Stimulated activated CD8-positive, alpha-beta memory T cell treated with anti-CD3 and anti-CD28 coated beads, Interleukin-7, amount 100 ng/mL, for 1 hour (primary cell): ENCODE measurements at places on chromosomes 2 and 18.

DNA sequence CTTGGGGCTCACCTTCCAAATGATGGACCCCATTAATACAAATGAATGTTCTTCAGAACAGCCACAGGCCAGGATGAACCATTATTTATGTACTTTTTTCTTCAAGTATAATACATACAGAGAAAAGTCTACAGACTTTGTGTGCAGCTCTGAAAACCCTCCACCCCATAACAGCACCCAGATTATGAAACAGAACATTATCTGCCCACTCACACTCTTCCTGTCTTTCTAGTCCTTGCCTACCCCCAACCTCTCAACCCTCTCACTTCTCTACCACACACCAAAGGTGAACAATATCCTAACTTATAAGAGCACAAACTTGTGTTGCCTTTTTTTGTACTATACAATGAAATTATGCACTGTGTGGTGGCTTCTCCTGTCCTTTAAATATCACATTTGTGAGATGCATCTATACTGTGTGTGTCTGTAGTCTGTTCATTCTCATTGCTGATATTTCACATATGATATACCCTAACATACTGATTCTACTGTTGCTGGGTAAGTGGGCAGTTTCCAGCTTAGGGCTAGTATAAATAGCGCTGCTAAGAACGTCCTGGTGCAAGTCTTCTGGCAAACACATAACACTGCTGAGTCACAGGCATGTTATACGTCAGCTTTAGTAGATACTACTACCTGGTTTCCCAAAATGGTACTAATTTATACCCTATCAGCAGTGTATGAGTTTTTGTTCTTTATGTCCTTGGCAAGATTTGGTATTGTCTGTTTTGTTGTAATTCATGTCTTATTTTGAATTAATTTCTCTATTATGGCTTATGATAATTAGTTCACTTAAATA, 1.0 kb upstream of the NPHP1 start:
- DNase-seq = no peak

GRCh38 chr2:43848214-43848613, 9.4 kb downstream of the ABCG8 start:
- no peak for DNase-seq

GRCh38 chr2:218397463-218397819, 2.2 kb upstream of the CTDSP1 start:
- DNase-seq = no peak

GRCh38 chr2:237355701-237356100, 58.3 kb downstream of the COL6A3 start:
- no peak for DNase-seq

GRCh38 chr18:35514283-35514682, 16.5 kb upstream of the INO80C start:
- DNase-seq = no peak

- DNase-seq = no peak
Measured at GRCh38 chr2:102618452-102619413, 620 bp upstream of the SLC9A2 start.

DNA sequence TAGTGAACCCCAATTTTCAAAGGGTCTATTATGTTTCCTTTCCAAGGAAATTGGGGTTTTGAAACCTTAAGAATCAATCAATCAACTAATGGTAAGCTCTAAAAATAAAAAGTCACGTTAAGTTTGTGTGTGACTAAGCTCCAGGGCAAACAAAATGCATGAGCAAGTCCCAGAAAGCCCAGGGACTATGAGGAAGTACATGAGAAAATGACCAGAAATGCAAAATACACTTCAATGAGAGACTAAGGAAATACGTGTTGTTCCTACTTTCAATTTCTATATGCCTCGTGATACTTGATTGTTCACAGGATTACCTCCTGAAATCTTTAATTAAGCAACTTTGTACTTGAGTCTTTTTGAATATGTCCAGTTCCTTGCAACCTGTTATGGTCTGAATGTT, 684.4 kb upstream of the SYT4 start:
- DNase-seq = no peak
